ENCODE measurements at places on chromosomes 2 and 18. TPM values are rescaled to one million over a fixed set of nuclear protein-coding genes. Genes with fewer than 3 reads are reported as not detected.

- no peak overlapping the region for H3K27ac ChIP-seq
- H3K27me3 ChIP-seq, result no peaks in the 10 kb centered on the region
- no peak for DNase-seq
- no peak overlapping the region for H3K4me3 ChIP-seq
- peaks cover 8% of the 10 kb centered on the region for H3K4me1 ChIP-seq
- H3K36me3 ChIP-seq, result no peaks in the 10 kb centered on the region
Measured at GRCh38 chr2:54404270-54404669, 51.9 kb upstream of the SPTBN1 start.

DNA sequence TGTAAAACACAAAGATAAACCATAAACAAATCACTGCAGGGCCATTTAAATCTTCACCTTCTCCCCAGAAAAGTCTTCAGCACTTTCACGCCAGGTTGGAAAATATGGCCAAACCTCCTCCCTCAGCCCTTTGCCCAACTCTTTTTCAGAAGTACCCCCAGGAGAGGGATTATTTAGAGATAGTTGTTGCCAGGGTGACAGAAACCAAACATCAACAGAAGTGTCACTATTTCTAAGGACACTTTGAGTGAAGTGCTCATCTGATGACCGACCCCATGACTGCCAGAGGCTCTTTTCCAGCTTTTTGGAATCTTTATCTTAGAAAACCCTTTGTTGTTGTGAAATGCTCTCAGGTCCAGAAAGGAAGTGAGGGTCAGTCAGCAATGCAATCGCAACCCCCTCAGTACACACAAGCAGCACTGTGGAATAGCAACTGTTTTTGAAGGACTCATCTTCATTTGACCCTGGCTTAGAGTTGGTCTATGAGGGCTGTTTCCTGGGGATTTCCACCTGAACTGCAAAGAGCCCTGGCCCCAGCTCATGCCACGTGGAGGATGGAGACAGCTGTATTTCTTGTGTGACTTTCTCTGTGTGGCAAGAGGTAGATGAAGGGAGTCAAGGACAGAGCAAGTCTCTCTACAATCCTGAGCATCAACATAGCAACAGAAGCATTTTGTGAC lies 114.0 kb upstream of the STON1 start:
- DNase-seq, result no peak
- no peak overlapping the region for H3K27ac ChIP-seq
- H3K4me3 ChIP-seq, result no peak overlapping the region
- H3K27me3 ChIP-seq, result no peaks in the 10 kb centered on the region
- no peaks in the 10 kb centered on the region for H3K36me3 ChIP-seq

DNA sequence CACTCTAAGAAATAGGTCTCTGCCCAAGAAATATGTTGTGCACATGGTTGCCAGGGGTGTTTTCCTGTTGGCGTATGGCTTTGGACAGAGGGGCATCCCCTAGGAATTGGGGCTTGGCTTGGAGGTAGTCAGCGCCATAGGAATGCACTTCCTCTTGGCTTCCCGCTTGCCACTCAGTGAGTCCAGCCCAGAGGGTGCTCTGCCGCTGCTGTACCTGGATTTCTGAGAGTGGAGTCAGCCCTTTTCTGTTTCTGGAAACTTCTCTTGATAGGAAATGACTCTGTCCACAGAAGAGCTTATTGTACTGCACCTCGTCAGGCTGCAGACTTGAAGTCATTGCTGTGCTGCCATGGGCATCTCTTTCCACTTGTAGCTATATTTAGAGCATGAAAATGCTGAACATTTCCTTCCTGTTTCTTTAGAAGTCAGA lies 116.7 kb upstream of the MGAT5 start:
- H3K4me3 ChIP-seq, result no peak overlapping the region
- peaks cover 45% of the 10 kb centered on the region for H3K4me1 ChIP-seq
- H3K27me3 ChIP-seq, result no peaks in the 10 kb centered on the region
- H3K36me3 ChIP-seq, result no peaks in the 10 kb centered on the region

IL1R1 gene
- total RNA-seq, result 5.3 TPM

DNA sequence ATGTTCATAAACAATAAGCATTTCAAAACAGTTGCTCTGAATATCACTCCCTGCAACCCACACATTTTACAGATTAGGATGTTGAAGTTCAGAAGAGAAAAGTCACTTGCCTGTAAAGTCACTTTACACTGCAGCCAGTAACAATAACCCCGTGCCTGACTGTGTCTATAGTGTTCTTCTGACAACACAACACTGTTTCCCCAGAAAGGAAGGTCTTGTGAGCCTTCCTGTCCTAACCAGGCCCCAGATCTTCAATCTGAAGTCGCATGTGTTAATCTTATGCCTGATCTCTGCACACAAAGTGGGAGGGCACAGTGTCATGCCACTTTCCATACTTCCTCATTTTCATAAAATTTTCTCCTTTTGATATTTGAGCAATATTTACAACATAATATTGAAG lies 120.2 kb downstream of the FEZ2 start:
- H3K27ac ChIP-seq, result no peak overlapping the region
- peaks cover 17% of the 10 kb centered on the region for H3K36me3 ChIP-seq
- no peak for DNase-seq
- no peak overlapping the region for H3K4me3 ChIP-seq
- H3K27me3 ChIP-seq, result no peaks in the 10 kb centered on the region

- H3K27ac ChIP-seq, result no peak overlapping the region
- no peak for DNase-seq
- H3K27me3 ChIP-seq, result no peaks in the 10 kb centered on the region
- H3K4me3 ChIP-seq, result no peak overlapping the region
Measured at GRCh38 chr18:62778976-62779869, 63.9 kb downstream of the PHLPP1 start.

FABP1 gene
- total RNA-seq, result 0.61 TPM

DNA sequence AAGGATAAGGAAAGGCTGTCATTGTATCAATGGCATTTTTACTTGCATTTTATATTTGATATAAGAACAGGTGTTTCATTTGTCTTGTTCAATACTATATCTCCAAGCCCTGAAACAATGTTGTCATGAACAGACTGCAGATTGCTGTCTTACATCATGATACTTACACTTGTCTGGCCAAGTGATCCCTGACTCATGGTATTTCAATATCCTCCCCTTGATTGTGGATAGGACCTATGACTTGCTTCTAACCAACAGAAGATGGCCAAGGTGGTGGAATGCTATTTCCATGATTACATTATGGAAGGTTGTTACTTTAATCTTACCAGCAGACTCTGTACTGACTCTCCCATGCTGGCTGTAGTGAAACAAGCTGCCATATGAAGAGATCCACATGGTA lies 471.1 kb downstream of the CCDC85A start:
- H3K4me3 ChIP-seq, result no peak overlapping the region
- H3K36me3 ChIP-seq, result no peaks in the 10 kb centered on the region
- H3K27ac ChIP-seq, result no peak overlapping the region
- no peaks in the 10 kb centered on the region for H3K4me1 ChIP-seq
- DNase-seq, result no peak

- no peaks in the 10 kb centered on the region for H3K36me3 ChIP-seq
- H3K4me1 ChIP-seq, result no peaks in the 10 kb centered on the region
- no peaks in the 10 kb centered on the region for H3K27me3 ChIP-seq
- DNase-seq, result no peak
- H3K27ac ChIP-seq, result no peak overlapping the region
- no peak overlapping the region for H3K4me3 ChIP-seq
Measured at GRCh38 chr2:2320486-2321199, 10.4 kb downstream of the MYT1L start.

SFXN5 gene
- total RNA-seq, result 10.0 TPM

DNA sequence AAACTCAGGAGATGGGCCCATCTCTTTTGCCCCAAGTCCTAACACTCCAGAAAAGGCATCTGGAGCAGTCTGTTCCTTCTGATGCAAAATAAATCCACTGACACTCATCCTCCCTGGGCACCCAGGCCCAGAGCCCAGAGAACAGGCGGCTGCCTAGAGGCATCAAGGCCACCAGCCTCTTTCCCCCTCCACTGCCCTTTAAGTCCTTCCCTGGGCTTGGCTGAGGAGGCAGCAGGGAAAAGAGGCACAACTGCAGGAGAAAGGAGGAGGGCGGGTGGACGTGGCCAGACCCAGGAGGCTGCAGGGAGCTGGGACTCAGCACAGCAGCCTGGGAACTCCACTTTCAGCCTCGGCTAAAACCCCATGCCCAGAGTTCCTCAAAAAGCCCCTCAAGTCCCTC lies 99.7 kb upstream of the ID2 start:
- H3K27ac ChIP-seq, result no peak overlapping the region
- H3K4me3 ChIP-seq, result no peak overlapping the region
- H3K27me3 ChIP-seq, result no peaks in the 10 kb centered on the region

C2orf66 gene
- total RNA-seq, result not detected

GRCh38 chr18:72826736-72827135 lies 41.1 kb downstream of the NETO1 start:
- H3K27me3 ChIP-seq, result no peaks in the 10 kb centered on the region
- H3K4me1 ChIP-seq, result no peaks in the 10 kb centered on the region
- H3K4me3 ChIP-seq, result no peak overlapping the region
- DNase-seq, result no peak
- no peak overlapping the region for H3K27ac ChIP-seq
- no peaks in the 10 kb centered on the region for H3K36me3 ChIP-seq

DNA sequence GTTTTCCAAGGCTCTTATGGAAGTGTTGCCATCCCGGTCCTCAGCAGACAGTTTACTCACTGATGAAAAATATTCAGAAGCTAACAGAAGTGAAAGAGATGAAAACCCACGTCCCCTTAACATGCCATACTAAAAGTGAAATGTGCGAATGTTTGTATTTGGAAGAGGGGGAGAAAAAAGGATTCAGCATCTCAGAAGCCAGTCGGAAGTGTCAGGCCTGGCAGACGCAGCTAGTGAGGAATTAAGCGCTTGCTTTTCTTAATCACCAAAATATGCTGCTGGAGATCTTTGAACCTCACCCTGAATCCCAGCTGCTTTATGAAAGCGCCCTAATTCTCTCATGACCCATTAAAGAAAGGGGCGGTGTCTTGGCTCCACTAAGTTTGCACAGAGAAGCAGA lies 653.7 kb downstream of the DCDC2C start:
- H3K4me1 ChIP-seq, result no peaks in the 10 kb centered on the region
- no peaks in the 10 kb centered on the region for H3K36me3 ChIP-seq
- H3K4me3 ChIP-seq, result no peak overlapping the region
- no peaks in the 10 kb centered on the region for H3K27me3 ChIP-seq

- H3K27ac ChIP-seq, result no peak overlapping the region
- no peak for DNase-seq
- H3K4me3 ChIP-seq, result no peak overlapping the region
- H3K36me3 ChIP-seq, result no peaks in the 10 kb centered on the region
- no peaks in the 10 kb centered on the region for H3K4me1 ChIP-seq
Measured at GRCh38 chr2:150997702-150998440, 263.8 kb downstream of the RBM43 start.
